Stimulated activated naive CD4-positive, alpha-beta T cell treated with Interleukin-2 at 50 U/mL for 16 hours (primary cell): ENCODE measurements at places on chromosomes 6 and 20.

DNA sequence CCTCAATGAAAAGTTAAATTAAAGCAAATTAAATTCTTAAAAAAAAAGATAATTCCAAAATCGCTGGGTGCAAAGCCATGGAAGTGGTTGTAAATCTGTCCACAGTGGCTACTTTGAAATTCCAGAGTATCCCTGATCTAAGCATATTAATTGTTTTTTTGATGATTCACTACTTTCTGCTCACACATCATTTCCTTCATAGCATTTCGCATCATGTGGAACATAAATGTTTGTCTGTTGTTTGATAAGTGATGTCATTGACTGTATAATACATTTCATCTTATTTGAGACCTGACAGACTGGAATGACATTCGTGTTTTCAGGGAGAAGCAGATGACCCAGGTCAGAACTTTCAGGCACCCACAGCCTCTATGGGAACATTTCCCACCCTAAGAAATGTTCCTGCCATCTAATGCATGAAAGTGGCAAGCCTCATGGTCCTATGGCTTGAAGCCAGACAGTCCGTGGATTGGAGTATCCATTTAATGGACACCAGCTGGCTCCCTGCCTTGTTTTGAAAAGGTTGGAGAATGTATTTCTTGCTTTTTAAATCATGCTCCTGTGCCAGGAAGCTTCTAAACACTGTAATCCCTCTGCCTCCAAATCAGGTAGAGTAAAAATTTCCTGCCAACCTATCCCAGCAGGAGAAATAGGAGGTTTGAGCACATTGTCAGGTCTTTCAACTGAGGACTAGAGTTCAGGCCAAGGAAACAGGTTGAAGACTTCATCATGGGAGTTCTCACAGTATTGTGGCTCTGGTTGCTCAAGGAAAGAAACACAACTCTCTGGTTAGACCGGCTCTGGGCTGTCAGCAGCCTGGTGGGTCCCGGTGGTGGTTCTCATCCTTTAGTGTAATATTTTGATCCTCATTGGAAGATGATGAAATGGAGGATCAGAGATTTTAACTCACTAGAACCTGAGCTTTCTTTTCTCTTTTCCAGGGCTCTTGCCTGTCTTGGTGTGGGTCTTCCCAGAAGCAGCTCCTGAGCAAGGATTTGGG is 157.9 kb downstream of the SLC24A3 start:
- DNase-seq: no peak

DNA sequence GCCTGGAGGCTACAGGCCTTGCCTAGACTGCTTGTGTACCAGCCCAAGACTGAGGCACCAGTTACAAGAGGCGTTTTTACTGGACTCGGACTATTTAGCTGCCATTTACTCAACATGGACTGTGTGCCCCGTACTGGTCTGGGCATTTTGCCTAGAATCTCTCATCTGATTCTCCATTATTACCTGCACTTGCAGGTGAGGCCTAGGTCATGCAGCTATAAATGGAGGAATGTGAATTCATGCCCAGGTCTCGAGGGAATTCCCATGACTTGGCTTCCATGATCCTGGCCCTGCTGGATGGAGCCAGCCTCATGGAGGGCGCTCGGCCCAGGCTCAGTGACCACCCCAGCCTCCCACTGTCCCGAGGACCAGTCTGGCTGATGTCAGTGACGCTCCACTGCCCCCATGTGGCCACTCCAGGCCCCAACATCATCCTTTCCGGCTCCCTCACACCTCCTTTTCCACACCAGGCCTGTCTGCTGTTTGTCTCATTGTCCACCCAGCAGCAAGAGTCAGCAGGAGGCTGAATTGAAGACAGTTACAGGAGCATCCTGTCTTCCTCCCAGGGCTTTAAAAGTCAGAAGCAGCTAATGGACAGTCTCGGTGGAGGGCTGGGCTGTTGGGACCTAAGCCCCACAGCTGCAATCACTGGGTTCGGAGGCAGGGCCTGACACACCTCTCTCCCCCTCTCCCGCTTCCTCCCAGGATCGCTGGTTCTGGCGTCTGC is 8.7 kb downstream of the MMP24OS start:
- peak; percentile 23 for DNase-seq

DNA sequence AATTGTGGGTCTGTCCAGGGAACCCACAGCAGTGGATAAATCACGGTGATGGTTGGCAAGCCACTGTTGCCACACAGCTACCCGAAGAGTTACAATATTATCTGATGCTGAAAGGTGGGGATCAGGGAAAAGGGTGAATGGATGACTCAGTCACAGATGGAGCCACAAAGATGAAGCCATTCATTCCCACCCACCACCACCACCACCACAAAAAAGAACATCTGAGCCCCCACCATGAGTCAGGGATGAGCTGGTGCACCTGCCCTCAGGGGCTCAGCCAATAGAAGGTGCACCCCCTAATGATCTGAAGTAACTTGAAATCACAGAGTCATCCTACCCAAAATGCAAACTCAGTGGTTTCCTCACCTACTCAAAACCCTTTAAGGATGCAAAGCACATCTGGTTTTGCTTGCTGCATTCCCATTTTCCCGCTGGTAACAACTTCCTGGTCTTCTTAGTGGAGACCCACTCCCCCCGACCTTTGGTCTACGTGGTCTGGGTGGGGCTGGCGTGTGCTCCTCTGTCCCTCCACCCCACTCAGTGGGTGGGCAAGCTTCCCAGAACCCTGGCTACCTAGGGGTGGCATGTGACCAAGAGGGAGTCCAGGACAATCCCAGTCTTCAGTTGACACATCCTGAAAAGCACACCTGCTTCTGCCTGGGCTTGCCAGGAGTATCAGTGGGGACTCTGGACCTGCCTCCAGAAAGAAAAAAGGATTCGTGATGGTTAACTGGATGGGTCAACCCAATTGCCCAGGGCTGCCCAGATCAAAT is 125.5 kb downstream of the ANKRD60 start:
- DNase-seq: no peak

DNA sequence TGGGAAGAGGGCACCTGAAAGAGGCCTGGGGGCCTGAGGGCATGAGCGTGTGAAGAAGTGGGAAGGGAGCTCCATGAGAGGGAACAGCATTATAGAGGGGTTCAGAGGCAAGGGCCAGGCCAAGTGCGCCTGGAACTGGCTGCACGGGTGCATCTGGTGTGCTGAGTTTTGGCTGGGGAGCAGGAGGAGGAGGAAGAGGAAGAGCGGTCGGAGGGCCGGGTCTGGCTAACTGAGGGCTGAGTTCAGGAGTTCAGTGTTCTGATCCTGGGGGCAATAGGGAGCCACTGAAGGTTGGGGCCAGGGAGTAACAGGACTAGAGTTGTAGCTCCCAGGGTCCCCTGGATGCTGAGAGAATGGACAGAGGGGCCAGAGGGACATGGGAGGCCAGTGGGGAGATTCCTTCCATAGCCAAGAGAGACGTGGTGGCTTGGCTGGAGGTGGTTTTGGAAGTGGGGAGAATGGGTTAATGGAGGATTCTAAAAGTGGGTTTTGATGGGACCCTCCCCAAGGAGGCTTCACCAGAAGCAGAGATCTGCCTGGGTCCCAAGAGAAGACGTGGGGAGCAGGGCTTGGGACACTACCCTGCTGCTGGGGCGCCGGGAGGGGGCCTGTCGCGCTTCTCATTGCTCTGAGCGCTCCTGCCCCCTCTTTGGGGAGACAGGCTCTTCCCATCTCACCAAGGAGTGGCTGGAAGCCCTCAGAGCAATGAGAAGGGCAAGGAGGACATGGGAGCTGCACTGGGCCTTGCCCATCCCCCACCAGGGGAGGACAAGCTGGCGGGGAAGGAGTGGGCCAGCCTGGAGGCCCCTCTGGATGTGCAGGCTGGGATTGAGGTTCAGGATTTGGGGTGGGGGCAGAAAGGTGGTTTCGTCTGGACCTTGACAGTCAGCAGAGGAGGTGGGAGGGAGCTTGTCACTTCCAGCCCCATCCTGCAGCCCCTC is 28.7 kb downstream of the ZBP1 start:
- DNase-seq: no peak

GRCh38 chr6:111199935-111200334 is 112.6 kb downstream of the SLC16A10 start:
- no peak for DNase-seq

GRCh38 chr20:17385798-17386197 is 145.4 kb downstream of the BFSP1 start:
- no peak for DNase-seq

GRCh38 chr20:21554376-21554890 is 40.6 kb upstream of the NKX2-2 start:
- DNase-seq: no peak

- DNase-seq: no peak
Observed at GRCh38 chr6:134233180-134233955, 84.5 kb downstream of the SGK1 start.

DNA sequence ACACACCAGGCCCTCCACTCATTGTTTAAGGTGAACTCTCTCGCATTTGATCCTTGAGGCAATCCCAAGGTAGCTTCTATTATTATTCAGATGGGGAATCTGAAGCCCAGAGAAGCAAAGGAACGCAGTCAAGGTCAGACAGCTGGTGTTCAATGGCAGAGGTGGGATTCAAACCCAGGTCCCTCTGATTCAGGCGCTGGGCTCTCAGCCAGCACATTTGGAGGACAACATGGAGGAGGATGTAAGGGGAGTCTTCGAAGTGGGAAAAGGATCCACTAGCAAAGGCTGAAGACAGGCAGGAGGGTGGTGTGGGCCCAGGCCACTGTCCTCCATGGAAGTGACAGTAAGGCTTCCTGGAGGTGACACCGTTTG is 13.9 kb upstream of the TTPAL start:
- DNase-seq: no peak

GRCh38 chr6:453152-453551 is 61.6 kb downstream of the IRF4 start:
- DNase-seq: no peak

DNA sequence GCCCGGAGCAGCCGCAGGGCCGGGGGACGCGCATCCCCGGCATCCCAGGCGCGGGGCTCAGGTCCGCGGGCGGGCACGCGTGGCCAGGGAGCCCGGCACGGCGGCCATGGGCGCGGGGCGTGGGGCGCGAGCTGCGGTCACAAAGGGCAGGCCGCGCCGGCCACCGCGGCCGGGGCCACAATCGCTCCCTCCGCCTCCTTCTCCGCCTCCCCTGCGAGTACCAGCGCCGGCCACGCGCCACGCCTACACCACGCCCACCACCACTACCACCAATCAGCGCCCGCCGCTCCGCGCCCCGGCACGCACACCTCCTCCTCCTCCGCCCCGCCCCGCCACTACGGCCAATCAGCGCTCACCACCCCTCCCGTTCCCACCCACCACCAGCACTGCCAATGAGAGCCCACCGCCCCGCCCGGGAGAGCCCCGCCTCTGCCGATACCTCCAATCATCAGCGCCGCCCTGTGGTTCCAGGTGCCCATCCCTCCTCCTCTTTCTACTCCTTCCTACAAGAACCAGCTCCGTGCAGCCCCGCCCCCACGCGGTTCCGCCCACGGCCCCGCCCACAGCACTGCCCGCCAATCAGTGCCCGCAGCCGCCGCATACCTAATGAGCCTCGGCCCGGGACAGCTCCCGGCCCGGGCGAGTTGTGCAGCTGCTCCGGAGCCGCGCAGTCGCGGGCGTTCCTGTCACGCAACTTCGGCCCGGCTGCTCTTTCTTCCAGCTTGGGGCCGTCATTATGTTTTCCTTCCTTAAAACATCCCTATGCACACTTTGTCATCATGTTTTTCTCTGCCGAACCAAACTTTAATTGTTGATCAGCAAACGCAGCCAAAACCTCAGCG is at the start of gene RPS6KA2:
TSS of gene RPS6KA2 (minus strand) at position 219 of the 842 bp plus-strand sequence. CDS start 232 bp downstream, outside the sequence.
- DNase-seq: peak; percentile 100

DNA sequence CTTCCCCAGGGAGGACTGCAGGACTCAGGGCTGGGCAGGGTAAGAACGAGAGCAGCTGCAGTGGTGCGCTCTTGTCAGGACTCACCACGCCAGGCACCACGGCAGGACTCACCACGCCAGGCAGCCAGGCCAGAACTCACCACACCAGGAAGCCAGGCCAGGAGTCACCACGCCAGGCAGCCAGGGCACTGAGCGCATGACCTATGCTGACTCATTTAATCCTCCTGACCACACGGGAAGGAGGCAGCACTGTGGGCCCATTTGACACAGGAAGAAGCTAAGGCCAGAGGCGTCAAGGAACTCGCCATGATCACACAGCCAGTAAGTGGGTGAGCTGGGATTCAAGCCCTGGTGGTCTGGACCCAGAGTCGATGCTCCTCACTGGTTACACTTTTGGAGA is 189.3 kb downstream of the PREX1 start:
- no peak for DNase-seq

DNA sequence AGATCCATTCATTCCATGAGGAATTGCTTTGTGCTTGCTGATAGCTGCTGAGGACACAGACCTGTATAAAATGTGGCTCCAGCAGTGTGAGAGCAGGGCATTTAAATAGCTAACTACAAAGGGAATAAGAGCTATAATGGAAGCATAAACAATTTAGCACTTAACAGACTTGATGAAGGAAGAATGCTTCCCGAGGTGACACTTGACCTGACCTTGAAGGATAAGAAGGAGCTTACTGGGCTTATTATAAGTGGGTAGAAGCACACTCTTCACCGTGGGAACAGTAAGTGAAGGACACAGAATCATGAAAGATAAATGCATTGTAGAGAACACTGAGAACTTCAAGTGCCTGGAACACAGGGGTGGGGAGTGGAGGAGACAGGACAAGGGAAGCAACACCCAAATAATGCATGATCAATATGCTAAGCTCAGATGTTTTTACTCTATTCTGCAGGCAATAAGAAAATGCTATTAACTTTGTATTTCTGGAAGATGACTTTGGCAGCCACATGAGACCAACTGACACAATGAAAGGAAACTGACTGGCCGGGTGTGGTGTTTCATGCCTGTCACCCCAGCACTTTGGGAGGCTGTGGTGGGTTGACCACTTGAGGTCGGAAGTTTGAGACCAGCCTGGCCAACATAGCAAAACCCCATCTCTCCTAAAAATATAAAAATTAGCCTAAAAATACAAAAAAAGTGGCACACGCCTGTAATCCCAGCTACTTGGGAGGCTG is 84.2 kb downstream of the EPB41L2 start:
- no peak for DNase-seq

- no peak for DNase-seq
Observed at GRCh38 chr6:66082914-66083313, 375.9 kb upstream of the EYS start.

- no peak for DNase-seq
Observed at GRCh38 chr6:10425975-10426780, 11.3 kb upstream of the TFAP2A start.

- DNase-seq: no peak
Observed at GRCh38 chr6:36184311-36184710, 12.2 kb upstream of the BRPF3 start.

- DNase-seq: no peak
Observed at GRCh38 chr6:136031982-136032381, 180.5 kb downstream of the PDE7B start.
